ENCODE measurements at places on chromosomes 13 and 19.

DNA sequence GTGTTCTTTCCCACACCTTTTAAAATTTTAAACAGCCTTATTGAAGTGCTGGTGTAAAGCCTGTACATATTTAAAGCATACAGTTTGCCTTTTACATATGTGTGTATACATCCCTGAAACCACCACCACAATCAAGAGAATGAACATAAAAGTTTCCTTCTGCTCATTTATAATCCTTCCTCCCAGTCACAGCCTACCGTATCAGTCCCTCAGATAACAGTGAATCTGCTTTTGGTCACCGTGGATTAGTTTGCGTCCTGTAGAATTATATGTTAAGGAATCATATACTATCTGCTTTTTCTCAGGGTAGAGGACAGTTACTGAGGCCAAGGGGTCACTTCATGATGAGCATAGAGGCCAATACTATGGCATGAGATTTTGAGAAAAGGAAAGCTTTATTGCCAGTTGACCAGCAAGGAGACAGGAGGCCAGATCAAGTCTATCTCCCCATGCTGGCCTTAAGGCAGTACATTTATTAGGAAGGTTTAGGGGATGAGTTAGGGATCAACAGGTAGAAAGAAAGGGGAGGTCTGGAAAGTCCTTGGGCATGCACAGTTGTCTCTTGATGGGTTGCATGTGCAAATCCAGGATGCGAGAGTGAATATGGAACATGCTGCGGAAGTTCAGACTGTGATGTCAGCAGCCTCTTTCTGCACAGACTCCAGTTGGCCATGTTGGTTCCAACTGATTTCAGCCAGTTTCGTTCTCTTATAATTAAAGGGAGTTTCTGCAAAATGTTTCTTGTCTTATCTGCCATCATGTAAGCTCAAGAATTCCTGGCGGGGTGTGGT lies 36.3 kb upstream of the LSM14A start:
- no peaks in the 10 kb centered on the region for H3K4me1 ChIP-seq
- H3K27ac ChIP-seq, result no peak overlapping the region
- no peak for DNase-seq
- H3K36me3 ChIP-seq, result no peaks in the 10 kb centered on the region
- H3K4me3 ChIP-seq, result no peak overlapping the region

DNA sequence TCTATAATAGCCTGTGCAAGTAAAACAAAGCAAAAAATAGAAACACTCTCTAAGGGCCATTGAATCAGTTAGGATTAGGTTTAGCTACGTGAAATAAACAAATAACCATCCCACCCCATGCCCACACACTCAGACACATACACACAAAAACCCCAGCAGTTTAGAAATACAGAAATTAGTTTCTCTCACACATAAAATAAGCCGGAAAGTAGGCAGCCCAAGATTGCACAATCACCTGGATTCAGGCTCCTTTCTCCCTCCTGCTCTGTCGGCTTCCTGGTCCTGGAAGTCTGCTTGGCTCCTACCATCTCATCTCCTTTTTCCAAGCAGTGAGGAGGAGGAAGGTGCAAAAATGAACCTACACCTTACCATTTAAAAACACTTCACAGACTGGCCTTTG lies 22.6 kb upstream of the USP12 start:
- H3K4me3 ChIP-seq, result no peak overlapping the region
- no peaks in the 10 kb centered on the region for H3K27me3 ChIP-seq
- H3K36me3 ChIP-seq, result no peaks in the 10 kb centered on the region
- peaks cover 4% of the 10 kb centered on the region for H3K4me1 ChIP-seq
- no peak for DNase-seq

DNA sequence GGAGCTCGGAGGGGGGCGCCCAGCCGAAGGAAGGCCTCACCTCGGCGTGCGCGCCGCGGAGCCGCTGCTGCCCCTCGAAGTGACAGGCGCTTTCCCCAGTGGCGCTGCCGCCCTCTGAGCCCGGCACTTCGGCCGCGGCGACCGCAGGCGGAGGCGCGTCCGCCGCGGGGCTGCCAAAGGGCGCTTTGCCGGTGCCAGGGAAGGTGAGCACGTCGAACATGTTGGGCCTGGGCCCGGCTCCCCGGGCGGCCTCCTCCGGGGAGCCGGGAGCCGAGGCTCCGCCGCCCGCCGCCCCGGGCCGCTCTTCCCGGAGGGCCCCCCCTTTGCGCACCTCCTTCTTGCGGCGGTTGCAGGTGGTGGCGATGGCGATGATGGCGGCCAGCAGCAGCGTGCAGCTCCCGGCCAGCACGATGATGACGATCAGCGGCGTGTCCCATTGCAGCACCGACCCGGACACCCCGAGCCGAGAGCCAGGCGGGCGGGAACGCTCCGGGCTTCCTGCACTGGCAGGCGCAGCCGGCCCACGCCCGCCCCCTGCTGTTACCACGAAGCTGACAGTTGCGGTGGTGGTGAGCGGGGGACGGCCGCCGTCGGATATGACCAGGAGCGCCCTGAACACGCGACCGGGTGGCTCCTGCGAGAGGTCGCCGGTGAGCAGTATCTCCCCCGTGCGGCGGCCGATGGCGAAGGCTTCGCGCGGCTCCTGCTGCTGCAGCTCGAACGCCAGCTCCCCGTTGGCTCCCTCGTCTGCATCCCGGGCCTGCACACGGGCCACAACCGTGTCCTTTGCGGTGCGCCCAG lies 2.5 kb downstream of the PCDH8 start:
- peaks cover 25% of the 10 kb centered on the region for H3K4me1 ChIP-seq
- peaks cover 88% of the 10 kb centered on the region for H3K27me3 ChIP-seq
- no peak for DNase-seq
- peak overlapping the region; percentile 12 for H3K4me3 ChIP-seq
- no peaks in the 10 kb centered on the region for H3K36me3 ChIP-seq
- H3K27ac ChIP-seq, result no peak overlapping the region

GRCh38 chr19:49846408-49846807 lies 4.6 kb upstream of the PTOV1 start:
- no peaks in the 10 kb centered on the region for H3K36me3 ChIP-seq
- H3K4me1 ChIP-seq, result no peaks in the 10 kb centered on the region
- DNase-seq, result no peak
- H3K27me3 ChIP-seq, result no peaks in the 10 kb centered on the region
- H3K27ac ChIP-seq, result no peak overlapping the region

- H3K36me3 ChIP-seq, result no peaks in the 10 kb centered on the region
- peak overlapping the region; percentile 64 for H3K27ac ChIP-seq
- H3K4me1 ChIP-seq, result peaks cover 38% of the 10 kb centered on the region
- H3K27me3 ChIP-seq, result no peaks in the 10 kb centered on the region
- no peak overlapping the region for H3K4me3 ChIP-seq
Observed at GRCh38 chr13:99303863-99304521, 3.2 kb downstream of the GPR183 start.

GRCh38 chr19:20080656-20081055 lies 2.9 kb downstream of the ZNF90 start:
- no peak for DNase-seq
- H3K4me3 ChIP-seq, result no peak overlapping the region
- H3K36me3 ChIP-seq, result no peaks in the 10 kb centered on the region
- H3K27ac ChIP-seq, result no peak overlapping the region

- DNase-seq, result no peak
- no peak overlapping the region for H3K4me3 ChIP-seq
- no peaks in the 10 kb centered on the region for H3K27me3 ChIP-seq
- no peaks in the 10 kb centered on the region for H3K36me3 ChIP-seq
- peak overlapping the region; percentile 76 for H3K27ac ChIP-seq
Observed at GRCh38 chr13:38821770-38822551, 135.1 kb downstream of the FREM2 start.

DNA sequence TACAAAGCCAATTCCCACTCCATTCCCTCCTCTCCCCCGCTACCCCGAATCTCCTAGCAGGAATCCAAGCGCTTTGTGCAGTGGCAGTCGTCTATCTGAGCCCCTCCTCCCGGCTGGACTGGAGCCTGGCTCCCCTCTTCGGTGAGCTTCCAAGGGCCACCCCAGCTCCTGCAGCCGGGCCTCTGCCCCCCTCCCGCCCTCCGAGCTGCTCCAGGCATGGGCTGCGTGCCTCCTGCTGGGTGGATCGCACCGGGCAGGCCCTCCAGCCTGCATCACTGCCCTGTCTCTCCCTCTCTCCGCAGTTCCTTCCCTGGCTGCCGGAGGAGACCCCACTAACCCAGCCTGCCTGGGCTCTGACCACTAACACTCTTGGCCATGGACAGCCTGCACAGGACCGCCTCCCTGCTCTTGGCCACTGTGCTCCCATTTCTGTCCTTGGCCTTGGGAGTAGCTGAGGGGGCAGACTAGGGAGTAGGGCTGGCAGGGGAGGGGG lies 12.9 kb upstream of the LENG8 start:
- H3K27ac ChIP-seq, result no peak overlapping the region
- no peak overlapping the region for H3K4me3 ChIP-seq
- H3K27me3 ChIP-seq, result peaks cover 15% of the 10 kb centered on the region
- no peaks in the 10 kb centered on the region for H3K4me1 ChIP-seq
- DNase-seq, result no peak

All from sigmoid colon (tissue), 7 donors.